ENCODE measurements at places on chromosomes 5 and 9.

DNA sequence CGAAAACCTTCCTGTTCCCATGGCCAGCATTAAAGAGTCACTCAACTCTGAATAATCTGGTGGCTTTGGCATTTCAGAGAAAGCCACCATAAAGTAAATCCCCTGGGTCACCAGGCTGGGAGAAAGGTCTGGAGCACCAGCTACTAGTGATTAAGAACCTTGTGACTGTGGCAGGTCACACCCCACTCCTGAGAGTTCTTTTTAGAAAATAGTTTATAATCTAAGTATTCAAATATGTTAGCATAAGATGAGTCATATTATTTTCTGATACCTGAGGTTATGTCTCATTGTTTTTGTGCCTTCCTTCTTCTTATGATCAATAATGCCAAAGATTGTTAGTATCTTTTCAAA is 351.7 kb downstream of the ARRDC3 start:
- no peak for DNase-seq

DNA sequence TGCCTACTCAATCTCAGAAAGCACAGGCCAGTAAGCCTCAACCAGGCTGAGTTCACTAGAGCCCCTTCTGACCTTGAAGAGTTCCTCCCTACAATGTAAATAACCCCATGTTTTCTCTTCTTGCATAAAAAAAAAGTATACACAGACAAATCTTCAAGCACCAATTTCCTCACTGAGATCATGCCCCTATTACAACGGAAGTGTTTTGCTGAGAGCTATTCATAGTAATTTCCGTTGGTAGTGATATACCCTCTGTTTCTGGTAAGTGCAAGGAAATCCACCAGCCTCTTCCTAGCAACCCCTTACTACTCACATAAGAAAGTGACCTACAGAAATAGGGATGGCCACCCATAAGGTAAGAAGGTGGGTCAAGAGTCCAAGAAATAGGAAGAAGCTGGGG is 76.4 kb upstream of the TARS1 start:
- no peak for DNase-seq

DNA sequence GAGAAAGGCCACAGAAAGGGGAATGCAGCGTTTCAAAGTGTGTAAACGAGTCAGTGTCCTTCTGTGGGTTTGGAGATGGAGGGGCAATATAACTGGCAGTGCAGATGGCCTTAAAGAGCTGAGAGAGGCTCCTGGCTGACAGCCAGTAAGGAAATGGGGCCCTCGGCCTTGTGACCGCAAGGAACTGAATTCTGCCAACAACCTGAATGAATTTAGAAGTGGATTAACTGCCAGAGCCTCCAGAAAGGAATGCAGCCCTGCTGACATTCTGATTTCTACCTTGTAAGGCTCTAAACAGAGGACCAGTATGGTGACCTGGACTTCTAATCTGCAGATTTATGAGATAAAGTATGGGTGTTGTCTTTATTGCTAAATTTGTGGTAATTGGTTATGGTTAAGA is 17.5 kb upstream of the NREP start:
- no peak for DNase-seq

DNA sequence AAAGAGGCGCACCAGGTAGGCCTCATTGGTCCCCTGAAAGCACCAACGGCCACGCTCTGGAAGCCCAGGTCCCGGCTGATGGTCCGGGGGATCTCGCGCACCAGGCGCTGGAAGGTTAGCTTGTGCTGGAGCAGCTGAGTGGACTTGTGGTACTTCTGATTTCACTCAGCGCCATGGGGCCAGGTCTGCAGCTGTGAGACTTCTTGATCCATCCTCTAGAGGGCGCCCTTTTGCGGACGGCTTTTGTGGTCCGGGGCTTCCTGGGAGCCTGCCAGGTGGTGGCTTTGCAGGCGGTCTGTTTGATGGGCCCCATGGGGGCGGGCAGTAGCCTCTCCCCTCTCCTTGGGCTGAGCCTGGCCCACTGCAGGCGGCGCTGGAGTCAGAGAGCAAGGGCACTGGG is 10.4 kb downstream of the TAF11L12 start:
- no peak for DNase-seq

- no peak for DNase-seq
Measured at GRCh38 chr9:20243841-20244240, 378.5 kb downstream of the MLLT3 start.

GRCh38 chr9:23824830-23825591 is 1.0 kb downstream of the ELAVL2 start:
- peak; percentile 10 for DNase-seq

DNA sequence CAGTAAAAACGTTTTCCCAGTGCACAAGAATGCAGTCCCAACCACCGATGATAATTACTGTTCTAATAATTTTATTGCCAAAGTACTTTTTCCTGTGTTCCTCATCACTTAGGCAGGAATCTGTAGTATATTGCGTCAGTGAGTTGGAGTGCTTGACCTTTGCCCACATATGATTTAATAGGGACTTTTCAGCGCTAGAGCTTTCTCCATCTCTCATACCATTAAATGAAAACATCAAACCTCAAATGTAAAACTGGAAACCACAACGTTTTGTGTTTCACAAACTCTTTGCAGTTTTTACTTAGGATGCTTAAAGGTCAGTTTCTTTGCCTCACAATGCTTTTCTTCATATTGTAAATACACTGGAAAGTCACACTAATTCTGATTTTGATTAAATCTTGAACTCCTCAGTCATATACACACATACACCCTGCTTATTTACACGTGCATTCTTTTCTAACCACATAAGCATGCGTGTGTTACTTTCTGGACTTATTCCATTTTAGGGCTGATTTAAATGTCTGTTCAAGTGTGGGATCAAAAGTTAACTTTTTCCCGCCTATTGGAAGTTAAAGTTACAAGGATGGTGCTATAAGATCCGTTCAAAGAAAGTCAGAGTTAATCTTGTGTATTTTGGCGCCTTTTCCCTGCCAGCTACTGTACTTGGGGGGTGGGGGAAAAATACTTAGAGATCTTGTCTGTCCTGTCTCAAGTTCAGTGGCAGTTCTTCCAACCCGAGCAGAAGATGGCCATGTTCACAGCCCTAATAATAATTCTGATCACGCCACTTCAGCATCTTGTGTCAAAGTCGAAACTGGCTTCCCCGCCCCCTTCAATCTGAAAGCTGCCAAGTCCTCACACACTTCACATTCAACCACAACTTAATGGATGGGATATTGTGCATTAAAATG is 6.6 kb upstream of the NFIB start:
- peak; percentile 42 for DNase-seq

- DNase-seq = no peak
Measured at GRCh38 chr9:124906966-124907365, 33.9 kb downstream of the GOLGA1 start.

DNA sequence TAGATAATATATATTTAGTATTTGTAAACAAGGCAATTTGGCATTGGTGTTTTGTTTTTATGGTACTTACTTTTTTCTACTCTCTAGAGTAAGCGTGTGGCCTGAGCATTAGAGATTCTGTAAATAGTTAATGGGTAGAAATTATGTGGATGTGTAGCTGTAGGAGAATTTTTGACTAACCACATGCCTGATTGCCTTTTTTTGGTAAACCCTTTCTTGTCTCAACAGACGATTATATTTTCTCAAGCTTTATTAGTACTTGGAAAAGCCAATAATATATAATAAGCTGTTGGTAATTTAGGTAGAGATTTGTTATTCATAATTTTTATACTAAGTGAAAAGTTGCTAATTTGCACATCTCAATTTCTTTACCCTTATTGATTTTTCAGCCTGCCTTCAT is 76.8 kb downstream of the FCHO2 start:
- DNase-seq = no peak

DNA sequence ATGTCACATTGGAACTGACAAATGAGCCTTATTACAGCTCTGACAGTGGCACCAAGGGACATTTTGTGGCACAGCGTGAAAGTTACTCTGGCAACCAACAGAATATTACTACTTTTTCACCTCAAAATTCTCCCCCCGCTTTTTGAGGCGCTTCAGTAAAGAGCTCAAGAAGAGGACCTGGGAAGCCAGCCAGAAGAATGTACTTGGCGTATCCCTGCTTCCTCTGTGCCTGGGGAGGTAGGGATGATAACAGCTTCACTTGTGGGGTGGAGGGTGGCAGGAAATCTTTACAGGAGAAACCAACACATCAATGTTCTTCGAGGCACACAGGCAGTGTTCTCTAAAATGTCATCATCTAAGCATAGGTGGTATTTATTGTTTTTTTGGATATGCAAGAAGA is 624.1 kb downstream of the NR2F1-AS1 start:
- DNase-seq = no peak

DNA sequence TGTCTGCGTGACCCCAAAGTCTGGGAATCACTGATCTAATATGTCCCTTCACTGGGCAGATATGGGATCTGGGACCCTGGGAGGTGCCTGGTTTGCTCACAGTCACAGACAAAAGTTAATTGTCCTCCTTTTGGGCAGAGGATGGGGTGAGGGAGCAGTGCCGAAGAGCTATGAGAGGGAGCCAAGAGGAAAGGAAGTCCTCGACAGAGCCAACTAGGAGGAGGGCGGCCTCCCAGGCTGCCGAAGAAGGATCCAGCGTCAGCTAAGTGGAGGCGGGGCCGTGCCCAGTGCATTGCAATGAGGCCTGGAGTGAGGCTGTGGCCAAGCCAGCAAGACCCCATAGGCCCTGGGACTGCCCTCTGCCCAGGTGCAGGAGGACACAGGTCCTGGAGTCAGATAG is 11.4 kb downstream of the AIF1L start:
- no peak for DNase-seq

GRCh38 chr9:28001096-28001495 is 427.8 kb upstream of the C9orf72 start:
- no peak for DNase-seq

- no peak for DNase-seq
Measured at GRCh38 chr5:54521856-54522479, 4.4 kb downstream of the SNX18 start.

GRCh38 chr5:163447191-163447590 is 9.8 kb downstream of the CCNG1 start:
- no peak for DNase-seq

DNA sequence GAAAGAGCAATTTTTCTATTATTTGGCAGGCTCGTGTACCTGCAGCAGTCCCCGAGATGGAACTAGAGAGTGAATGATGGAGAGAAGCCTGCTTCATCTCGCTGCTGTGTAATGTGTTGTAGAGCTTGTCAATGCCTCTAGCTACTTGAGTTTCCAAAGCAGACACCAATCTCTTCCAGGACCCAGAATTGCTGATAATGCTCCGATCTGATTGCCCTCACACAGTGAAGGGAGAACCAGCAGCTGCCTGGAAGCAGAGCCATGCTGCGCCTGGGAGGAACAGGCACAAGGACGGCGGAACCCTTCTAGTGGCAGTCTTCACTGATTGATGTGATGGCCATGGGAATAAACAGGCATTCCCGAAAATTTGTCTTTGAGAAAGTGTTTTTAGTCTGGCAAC is 288.0 kb downstream of the ICE1 start:
- no peak for DNase-seq

- DNase-seq = no peak
Measured at GRCh38 chr5:158300256-158300655, 441.3 kb upstream of the CLINT1 start.

DNA sequence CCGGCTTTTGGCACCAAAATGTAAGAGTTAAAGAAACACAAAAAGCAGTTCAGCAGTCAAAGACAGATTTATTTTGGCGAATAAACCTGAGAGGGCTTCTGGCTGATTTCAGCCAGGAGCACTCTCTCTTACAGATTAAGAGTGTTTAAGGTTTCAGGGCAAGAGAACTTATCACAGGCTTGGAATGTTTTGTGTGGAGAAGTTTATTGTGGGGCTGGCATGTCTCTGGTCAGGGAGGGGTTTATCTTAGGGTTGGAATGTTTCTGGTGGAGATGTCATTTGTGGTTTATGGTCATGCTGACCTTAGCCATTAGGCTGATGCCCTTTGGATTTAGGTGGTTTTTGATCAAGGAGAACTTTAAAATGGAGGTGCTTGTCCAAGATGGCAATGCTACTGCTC is 622.3 kb upstream of the PTPRD start:
- no peak for DNase-seq

GRCh38 chr9:80094176-80094771 is 522.5 kb downstream of the TLE4 start:
- no peak for DNase-seq

GRCh38 chr9:88388203-88388885 is at the start of gene SPIN1:
Gene SPIN1 (plus strand): TSS chr9:88388444. CDS start chr9:88426540, 38,096 bp downstream.
- DNase-seq = peak; percentile 98

- no peak for DNase-seq
Measured at GRCh38 chr5:79929095-79929494, 62.0 kb downstream of the MTX3 start.

DNA sequence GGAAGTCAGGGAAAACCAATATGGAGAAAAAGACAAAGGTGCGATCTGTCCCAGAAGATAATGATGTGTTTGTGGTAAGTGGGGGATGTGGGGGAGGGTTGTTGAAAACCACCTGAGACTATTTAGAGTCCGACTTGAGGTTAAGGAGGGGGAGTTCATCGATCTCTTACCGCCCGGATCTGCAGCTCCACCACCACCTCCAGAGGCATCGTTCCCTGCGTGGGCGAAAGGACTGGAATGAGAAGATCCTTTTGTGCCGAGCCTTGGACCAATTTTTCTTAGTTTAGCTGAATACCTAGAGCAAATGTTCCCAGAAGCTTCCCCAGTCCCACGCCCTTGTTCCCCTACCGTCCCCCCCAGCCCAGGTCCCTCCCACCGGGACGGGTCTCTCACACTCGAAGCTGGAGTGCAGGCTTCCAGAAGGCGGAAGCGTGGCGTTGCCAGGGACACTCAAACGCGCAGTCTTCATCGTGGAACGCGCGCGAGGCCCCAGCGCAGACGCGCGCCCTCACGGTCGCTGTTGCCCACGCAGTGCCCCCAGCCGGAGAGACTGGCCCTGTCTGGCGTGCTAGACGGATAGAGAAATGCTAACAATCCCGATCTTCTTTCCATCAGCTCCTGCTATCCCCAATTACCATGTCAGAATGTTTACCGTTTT is at the start of gene SPATA6L:
TSS of gene SPATA6L (minus strand) at position 439 of the 658 bp plus-strand sequence. CDS start at position 209, 230 bp downstream.
- DNase-seq = peak; percentile 55

DNA sequence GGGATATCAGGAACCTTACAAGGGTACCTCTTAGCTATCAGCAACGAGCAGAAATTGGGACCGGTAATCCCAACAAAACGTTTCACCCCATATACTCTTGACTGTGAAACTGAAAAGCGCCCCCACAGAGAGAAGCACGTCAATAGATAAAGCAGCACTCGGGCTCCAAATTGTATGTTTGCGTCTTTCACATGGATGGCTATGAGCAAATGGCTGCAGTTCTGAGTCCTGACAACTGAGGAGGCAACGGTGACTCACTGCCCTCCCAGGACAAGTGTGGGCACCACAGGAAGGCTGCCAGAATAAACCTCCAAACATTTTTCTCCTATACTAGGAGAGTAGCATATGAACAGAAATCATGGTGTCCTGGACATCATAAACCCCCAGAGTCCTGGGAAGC is 36.6 kb downstream of the SEMA4D start:
- DNase-seq = peak; percentile 60
